ENCODE measurements at places on chromosomes 16 and 17.

- no peak for DNase-seq
These were observed 10.3 kb upstream of the ITGAX start for GRCh38 chr16:31344712-31345111.

DNA sequence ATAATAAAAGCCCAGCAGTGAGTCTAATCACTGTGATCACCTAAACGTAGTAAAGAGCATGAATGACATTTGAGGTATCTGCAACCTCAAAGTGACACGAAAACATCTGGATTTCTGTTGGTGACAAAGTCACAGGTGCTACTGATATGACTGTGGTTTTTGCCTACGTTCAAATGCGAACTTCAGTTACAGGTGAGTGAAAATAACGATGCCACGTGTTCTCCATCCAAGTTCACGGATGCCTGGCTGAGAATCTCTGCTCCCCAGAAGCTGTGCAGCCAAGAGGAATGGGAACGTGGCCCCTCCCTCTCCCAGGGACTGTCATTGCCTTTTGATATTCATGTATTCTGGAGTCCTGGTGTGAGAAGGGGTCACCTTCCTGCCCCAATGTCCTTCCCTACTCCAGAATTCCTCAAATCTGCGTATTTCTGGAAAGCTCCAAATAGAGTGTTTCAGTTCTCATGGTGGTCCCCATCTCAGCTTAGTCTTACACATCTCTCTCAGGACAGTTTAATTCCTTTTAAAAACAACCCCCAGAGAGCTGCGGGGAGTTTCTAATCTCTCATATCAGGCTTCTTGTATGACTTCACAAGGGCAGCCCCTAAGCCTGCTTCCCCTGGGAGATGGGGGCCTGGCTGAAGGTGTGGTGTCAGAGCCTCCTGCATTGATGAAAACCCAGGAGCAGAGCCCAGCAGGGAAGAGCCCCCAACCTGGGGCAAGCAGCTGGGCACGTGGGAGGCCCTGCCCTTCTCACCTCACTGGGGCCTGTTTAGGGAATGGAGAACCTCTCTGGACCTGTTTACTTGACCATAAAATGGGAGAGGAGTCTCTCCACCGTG lies 25.8 kb downstream of the PIK3R5 start:
- no peak for DNase-seq

DNA sequence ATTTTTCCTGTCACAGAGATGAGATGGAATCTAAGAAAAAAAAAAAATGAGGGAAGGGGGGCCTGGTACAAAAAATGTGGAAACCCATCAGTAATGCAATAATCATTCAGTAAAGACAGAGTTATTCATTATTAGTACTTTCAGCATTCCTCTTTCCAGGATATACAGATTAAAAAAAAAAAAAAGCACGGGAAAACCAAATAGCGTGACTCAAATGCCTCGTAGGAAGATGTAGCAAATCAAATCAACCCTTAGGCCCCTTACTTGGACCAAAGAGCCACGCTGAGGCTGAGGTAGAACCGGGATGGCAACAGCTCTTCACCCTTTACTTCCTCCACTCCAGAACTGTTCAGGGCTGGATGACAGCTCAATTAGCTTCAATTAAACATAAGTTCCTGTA lies 52.5 kb downstream of the SMG6 start:
- DNase-seq: no peak

DNA sequence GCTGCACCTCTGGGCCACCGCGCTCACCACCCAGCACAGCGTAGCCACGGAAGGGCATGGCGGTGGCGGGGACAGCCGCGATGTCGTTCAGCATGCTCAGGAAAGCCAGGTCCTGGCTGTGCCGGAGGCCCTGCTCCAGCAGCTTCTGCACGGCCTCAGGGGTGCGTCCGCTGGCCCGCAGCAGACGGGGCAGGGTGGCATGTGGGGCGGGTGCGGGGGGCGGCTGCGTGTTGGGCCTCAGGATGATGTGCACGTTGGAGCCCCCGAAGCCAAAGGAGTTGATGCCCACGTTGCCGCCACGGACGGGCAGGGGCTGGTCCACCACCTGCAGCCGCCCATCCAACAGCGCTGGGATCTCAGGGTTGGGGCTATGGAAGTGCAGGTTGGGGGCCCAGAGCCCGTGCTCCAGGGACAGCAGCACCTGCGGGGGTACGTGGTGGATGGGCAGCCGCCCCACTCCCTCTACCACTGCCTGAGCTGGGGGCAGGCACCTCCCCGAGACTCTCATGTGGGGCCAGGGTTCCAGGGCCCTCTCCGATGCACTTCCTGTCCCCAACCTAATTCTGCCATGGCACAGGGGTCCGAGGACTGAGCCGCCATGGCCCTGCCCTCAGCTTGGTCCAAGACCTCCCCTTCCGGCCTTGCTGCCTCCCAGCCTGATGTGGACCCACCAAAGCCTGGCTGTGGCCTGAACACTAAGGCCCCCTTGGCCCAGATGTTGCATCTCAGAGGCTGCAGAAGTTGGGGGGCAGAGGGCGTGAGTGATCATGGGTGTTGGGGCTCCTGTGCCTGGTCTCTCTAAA lies 6.6 kb downstream of the FASN start:
- no peak for DNase-seq

- no peak for DNase-seq
These were observed 13.9 kb upstream of the OR1F1 start for GRCh38 chr16:3173892-3174617.

DNA sequence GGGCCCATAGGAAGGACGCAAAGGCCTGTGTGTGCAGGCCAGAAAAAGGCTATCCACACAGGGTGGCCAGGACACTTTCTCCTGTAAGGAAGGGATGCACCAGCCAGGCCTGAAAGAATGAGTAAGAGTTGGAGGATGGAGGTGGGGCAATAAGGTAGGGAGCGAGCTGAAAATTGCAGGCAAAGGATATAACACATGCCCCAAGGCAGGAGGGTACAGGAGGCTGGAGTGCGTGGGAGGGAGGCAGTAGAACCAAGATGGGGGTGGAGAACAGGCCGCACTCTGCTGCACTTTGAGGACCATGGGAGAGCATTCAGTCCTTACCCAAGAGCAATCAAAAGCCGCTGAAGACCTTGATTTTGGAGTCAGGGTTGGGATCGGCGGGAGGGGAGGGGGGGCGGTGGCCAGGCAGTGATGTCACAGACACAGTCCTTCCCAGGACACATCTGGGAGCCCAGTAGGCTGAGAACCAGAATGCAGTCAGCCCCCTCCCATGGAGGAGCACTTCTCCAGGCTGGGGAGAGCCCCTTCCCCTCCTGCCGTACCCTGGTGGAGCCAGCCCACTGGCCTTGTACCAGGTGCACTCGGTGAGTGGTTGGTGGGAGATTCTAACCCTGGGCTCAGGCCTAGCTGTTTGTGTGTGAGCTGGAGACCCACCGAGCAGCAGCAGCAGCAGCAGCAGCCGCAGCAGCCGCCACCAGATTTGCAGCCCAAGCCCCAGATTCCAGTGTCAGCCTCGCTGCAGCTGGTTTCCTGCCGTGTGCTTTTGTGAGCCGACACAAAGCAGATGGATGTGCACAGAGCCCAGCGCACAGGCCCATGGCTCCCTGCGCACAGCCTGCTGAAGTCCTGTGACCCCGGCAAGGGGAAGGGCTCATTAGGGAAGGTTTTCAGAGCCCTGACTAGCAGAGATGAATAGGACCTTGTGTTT lies 17.5 kb downstream of the ANKRD40 start:
- no peak for DNase-seq

- DNase-seq: no peak
These were observed 28.9 kb upstream of the ETV4 start for GRCh38 chr17:43574896-43575525.

DNA sequence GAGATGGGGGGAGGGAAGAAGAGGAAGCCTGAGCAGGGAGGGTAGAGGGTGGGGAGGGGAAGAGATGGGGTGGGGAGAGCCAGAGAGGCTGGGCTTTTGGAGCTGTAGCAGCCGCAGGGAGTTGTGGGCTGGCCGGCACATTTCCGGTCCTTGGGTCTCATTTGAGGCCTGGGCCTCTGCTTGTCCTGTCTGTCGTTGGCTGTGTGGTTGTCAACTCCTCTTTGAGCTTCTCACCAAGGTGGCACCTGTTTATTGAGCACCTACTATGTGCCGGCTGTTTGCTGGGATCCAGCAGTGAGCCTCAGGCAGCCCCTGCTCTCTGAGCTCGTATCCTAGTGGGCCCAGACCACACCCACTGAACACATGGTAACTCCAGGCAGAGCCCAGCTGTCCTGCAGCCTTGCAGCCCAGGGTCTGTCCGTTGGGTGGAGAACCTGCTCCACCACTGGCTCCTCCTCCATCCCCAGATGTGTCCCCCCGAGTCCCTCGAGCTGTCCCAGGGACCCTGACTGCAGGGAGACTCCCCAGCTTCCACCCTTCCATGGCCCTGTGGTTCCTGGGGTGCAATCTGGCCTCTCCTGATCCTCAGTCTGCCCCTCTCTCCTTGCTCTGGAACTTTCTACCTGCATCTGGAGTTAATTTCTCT lies 164.9 kb downstream of the IRF8 start:
- no peak for DNase-seq

DNA sequence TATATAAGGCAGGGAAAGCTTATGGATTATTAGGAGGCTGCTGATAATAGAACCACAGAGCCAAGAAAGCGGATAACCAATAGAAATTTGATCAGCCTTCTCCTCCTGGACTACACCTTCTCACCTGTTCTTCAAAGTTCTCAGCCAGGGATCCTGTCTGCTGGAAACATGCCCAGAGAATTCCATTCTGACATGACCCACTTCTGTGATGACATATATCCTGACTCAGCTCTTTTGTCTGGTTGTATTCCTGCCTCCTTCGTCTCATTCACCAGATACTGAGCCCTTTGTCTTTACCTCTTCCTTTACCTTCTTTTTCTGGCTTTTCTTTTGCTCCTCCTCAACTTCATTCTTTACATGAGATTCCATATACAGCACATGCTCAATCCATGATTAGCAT lies 576.1 kb downstream of the CDH11 start:
- DNase-seq: no peak

DNA sequence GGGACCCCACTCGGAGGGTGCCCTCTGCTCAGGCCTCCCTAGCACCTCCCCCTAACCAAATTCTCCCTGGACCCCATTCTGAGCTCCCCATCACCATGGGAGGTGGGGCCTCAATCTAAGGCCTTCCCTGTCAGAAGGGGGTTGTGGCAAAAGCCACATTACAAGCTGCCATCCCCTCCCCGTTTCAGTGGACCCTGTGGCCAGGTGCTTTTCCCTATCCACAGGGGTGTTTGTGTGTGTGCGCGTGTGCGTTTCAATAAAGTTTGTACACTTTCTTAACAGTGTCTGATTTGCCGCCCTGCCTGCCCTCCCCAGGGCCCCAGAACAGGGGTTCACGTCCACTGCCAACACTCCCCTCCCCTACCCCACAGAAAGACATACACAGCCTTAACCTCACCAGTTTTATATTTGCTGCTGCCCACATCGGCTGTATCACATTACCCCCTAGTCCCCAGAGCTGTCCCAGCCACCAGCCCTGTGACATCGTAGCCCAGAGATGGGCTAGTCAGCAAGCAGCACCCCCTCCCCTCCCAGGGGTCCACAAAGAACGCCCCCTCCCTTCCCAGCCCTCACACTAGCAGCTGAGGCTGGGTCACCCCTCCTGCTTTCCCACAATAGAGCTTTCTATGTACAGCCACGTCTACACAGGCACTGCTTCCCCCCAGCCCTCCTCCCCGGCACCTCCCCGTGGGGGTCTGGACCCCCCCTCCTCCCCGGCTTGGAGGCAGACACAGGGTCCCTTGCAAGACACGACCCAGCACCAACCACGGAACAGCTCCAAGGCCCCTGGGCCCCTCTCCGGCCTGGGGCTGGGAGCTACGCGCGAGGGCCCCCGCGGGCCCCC lies 7.9 kb downstream of the GRN start:
- DNase-seq: no peak

DNA sequence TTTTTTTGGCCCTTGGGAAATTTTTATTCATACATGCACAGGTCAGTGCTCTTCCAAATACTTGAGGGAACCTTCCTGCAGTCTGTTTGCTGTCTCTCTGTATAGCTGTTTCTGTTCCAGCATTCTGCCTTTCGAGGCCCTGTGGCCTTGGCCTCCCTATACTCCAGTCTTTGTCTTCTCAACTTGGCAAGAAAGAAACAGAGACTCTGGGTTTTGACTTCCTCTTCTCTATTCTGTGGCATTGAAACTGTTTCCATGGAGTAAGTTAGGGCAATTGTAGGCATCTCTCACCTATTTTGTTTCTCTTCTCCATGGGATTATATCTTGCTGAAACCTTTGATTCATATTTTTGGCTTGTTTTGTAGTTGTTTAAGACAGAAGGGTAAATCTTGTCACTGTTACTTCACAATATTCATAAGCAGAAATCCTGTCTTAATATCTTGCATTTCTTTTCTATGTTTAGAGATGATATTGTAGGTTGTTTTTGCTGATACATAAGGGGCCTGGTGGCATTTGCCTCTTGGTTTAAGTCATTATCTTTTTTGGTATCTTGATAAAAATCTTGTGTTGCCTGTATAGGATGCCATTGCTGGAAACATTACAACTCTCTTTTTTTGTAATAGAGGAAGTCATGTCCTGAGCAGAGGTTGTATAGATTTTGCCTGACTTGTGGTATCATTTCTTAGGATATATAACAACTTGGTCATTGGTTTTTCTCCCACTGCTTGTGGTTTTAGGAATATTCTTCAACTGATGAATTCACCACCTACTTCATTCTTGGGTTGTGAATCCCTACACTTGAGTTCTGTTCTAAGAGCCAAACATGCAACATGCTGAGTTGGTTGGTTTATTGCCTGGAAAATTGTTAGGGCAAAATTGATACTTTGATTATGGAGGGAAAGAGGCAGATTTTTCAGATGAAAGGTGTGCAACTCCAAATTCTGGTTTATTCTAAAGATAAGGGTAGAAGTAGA lies 168.6 kb downstream of the FTO start:
- no peak for DNase-seq

GRCh38 chr16:5944971-5945370 lies 847.4 kb upstream of the EEF2KMT start:
- DNase-seq: no peak

- DNase-seq: no peak
These were observed 43.4 kb downstream of the BMERB1 start for GRCh38 chr16:15477802-15478201.

DNA sequence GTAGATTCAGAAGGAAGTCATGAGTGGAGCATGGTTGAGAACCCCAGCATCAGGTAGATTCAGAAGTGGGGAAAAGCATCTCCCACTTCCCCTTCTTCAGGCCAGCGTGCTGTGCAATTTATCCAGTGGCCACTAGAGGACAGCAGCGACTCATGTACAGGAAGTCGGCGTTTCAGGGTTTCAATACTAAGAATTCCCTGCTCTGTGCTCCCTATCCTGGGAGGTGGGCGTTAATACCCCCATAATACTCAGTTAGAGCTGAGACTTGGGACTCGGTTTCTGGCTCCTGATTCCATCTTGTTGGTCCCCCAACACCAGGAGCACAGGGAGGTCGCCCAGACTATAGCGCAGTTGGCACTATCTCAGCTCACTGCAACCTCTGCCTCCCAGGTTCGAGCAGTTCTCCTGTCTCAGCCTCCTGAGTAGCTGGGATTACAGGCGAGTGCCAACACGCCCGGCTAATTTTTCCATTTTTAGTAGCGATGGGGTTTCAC lies 75.3 kb upstream of the AMZ2 start:
- peak; percentile 34 for DNase-seq

DNA sequence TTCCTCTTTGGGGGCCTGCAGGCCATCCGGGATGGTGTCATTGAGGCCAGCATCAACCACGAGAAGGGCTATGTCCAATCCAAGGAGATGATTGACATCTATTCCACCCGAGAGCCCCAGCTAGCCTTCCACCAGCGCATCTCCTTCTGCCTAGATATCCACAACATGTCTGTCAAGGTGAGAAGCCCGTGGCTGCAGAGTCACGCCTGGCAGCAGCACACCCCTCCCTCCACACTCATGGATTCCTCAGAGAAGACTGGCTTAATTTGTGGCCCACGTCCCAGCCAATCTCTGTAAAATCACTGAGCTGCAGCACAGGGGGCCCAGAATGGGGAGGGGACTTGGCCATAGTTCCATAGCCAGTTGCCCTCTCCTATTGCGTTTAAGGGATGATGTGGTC lies 15.6 kb downstream of the PSMD3 start:
- no peak for DNase-seq
